ENCODE measurements at places on chromosomes 5 and 9.

DNA sequence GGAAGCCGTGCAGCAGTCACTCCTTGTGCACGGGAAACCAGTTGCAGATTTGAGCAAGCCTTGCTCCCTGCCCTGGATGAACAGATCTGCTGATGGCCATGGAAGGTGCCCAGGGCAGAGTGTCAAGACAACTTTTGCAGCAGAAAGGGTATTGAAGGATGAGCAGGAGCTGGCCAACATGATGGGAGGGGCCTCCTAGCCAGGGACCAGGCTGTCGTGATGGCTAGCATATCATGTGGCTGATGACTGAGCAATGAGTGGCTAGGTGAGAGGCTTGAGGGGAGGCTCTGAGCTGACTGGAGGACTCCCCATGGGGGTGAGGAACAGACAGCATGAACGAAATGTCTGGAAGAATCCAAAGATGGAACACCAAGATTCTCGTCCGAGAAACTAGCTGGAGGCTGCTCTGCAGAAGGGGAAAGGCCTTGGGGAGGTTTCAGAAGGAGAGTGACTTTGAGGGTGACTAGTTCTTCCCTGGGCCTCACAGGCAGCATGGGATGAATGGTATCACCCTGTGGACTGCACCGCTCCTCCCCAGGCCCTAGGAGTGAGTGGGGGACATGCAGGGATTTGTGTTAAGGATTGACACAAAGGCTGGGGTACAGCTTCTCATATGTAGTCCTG lies 18.5 kb downstream of the PPARGC1B start:
- DNase-seq: no peak

GRCh38 chr9:83933790-83934189 lies 12.6 kb upstream of the KIF27 start:
- DNase-seq: no peak

- no peak for DNase-seq
Observed at GRCh38 chr5:52356311-52356918, 431.3 kb upstream of the ITGA1 start.

DNA sequence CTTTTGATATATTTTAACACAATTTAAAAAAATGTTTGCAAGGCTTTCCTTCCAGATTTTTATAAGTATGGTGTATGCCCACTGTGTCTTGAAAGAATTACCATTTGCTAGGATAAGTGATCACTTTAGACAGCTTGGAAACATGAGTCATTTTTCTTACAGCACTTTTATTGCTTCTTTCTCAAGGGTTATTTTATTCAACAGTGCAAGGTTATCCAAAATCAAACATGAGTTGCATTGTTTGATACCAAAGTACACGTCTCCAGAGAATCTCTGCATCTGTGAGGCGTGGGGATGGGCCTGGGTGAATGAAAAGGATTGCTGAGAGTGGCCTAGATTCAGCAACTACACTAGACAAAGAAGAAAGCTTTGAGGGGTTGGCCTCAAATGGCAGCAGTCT lies 329.6 kb downstream of the ADAMTS6 start:
- DNase-seq: no peak

- peak; percentile 55 for DNase-seq
Observed at GRCh38 chr9:214648-215493, at the start of gene DOCK8. Gene DOCK8, plus strand, starts transcription at chr9:214865. Its CDS starts 112 bp downstream, at chr9:214977.

- DNase-seq: no peak
Observed at GRCh38 chr5:141683596-141684141, 1.6 kb upstream of the ARAP3 start.

GRCh38 chr9:136551401-136552116 lies 5.7 kb upstream of the NOTCH1 start:
- DNase-seq: no peak

DNA sequence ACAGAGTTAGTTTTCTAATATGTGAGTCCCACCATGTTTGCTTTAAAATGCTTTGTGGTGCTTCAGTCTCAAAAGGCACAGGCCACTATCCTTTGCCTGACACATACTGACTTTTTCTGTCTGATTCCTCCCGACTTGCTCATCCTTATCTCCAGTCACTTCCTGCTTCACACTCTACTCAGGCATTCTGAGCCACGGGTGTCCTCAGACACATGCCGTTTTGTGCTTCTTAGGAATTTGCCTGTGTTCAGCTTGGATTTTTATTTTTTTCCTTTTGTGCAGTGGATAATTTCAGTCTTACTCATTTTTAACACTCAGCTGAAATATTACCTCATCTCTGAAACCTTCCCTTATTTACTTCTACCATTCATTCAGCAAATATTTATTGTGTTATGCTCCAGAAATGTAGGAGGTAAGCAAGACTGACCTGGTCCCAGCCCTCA lies 54.1 kb downstream of the MAN2A1 start:
- no peak for DNase-seq

GRCh38 chr5:71829206-71829605 lies 110.1 kb downstream of the CARTPT start:
- DNase-seq: peak; percentile 40

- no peak for DNase-seq
Observed at GRCh38 chr9:22645893-22646292, 199.3 kb downstream of the DMRTA1 start.

DNA sequence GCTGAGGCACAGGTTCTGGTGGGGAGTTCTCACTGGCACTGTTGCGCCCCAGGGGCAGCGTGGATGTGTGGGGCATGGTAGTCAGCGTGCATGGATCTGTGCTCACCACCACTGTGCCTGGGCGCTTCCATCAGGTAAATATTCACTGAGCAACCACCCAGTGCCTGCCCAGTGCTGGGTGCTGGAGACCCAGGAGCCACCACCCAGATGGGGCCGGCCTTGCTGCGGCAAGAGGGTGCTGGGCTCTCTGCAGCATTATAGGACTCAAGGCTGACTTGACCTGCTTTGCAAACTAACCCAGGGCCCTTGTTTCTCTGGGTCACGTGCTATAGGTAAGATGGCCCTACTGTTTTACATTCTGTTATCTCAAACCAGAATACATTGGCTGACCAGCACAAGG lies 60.5 kb downstream of the DAP start:
- DNase-seq: no peak

GRCh38 chr5:38249812-38250211 lies 8.5 kb upstream of the EGFLAM start:
- DNase-seq: no peak

DNA sequence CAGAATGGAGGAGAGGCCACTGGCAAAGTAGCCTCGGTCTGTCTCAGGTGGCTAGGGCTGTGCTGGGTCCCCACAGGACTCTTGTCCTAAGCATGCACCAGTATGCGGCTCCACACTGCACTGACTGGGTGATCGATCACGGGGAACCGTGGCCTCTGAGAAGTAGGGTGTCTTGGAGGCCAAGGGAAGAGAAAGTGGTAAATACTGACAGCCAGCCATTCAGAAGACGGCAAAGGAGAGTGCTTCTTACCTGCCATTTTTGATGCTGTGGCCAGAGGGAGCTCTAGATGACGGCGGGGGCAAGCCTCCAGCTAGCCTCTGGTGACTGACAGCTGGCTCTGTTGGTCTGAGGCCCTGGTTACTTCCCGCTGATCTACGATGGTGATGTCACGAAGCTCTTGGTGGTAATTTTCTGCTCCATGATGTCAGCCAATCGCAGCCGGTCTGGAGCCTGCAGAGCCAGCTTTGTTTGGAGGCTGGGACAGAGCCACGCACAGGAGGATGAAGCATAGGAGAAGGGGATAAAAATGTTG lies 40.4 kb upstream of the GADD45G start:
- DNase-seq: no peak

- DNase-seq: no peak
Observed at GRCh38 chr5:123075521-123076163, 13.4 kb upstream of the PRDM6 start.

DNA sequence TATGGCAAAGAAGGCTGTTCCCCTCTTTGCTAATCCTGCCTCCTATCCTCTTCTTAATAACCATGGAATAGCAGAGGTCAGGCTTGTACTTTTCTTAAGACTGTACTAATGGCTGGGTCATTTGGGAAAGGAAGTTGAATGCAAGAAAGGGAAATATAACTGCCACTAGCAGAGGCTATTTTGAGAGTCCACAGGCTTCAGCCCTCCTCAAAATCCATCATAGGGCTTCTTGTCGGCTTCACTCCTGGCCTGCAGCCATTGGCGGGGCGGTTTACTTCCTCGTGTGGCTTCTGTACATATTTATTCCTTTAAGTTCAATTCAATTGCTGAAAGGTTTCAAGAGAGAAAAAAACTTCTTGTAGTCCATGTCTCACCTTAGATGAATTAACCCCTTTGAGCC lies 2.8 kb upstream of the PARP8 start:
- DNase-seq: no peak

DNA sequence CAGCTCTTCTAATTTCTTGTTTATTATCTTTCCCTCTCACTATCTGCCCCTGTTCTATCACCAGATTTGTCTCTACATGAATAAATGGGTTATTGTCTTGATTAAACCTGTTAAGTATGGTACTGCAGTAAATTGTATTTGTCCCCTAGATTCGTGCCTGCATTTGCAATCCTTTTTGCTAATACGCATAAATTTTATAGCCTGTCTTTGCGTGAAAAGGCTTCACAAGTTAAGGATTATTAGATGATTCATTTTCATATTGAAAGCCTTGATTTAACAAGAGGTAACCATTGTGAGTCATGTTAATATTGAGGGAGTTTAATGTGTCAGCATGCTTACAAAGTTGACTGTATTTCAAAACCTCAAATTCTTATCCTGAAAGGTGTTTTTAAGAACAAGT lies 204.6 kb downstream of the PCSK1 start:
- DNase-seq: no peak

GRCh38 chr5:44412286-44412685 lies 23.1 kb upstream of the FGF10 start:
- DNase-seq: no peak

DNA sequence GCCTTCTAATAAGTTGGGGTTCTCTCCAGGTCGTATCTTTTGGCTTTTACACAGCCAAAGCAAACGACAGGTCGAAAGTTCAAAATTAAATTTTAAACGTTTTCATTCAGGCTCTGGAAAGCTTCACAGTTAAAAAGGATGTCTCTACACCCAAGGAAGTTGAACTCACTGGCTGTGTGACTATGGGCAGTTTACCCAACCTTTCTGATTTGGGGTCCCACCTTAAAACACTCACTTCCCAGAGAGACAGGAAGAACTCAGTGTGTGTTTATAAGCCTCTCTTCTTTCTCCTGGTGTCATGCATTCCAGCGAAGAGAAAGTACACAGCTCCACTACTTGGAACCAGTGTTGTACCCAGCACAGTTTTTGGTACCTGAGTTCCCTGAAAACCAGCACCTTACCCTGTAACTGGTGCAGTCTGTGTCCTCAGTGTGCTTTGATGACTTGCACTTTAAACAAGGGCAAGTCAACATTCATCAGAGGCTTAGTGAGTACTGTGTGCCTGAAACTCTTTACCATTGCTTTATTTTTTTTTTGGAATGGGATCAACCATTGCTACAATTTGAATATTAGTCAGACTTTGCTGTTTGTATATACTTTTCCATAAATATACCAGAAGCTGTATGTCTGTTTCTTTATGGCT lies 1.7 kb downstream of the SRD5A1 start:
- DNase-seq: no peak

Measured in CMK (cell line).